ENCODE measurements at places on chromosomes 16 and 17. TPM values are rescaled to one million over a fixed set of nuclear protein-coding genes. Genes with fewer than 3 reads are reported as not detected.

Gene ZNF319
- 7.5 TPM for total RNA-seq

Gene SMTNL2
- total RNA-seq = 8.2 TPM

Gene CD68
- 22.7 TPM for total RNA-seq

Gene TMC5
- total RNA-seq = not detected

Gene SLC5A11
- total RNA-seq = not detected

Gene CRYBA1
- total RNA-seq = not detected

Gene RHBDL1
- total RNA-seq = 4.4 TPM

Gene KLHL36
- 36.0 TPM for total RNA-seq

Gene SERPINF2
- 1.9 TPM for total RNA-seq

Gene RPL27
- total RNA-seq = 2,562 TPM

Gene CD300LB
- not detected for total RNA-seq

Gene UMOD
- total RNA-seq = not detected

Gene SLC5A10
- not detected for total RNA-seq

Gene CTRL
- not detected for total RNA-seq

Gene TPSG1
- not detected for total RNA-seq

Gene SMIM22
- total RNA-seq = not detected

Gene CRHR1
- total RNA-seq = not detected

Gene SLC6A2
- not detected for total RNA-seq

Gene C16orf89
- total RNA-seq = 0.82 TPM

Gene ST6GALNAC2
- total RNA-seq = 2.4 TPM

Gene OSGIN1
- total RNA-seq = 3.1 TPM

Gene P2RX5
- total RNA-seq = 0.58 TPM

Gene ACSM5
- total RNA-seq = not detected

Gene CA7
- total RNA-seq = not detected

Gene RPL23
- total RNA-seq = 2,508 TPM

Gene SCGB1C2
- total RNA-seq = not detected

Gene SOST
- total RNA-seq = not detected

Gene MT1A
- 7.5 TPM for total RNA-seq

Gene CLDN7
- total RNA-seq = 0.17 TPM

Gene HOXB1
- total RNA-seq = not detected

Gene SMIM36
- not detected for total RNA-seq

Gene EVPL
- total RNA-seq = not detected

Gene CCL2
- 15.1 TPM for total RNA-seq

Gene ABCA3
- 0.60 TPM for total RNA-seq

Gene CD300H
- total RNA-seq = not detected

Gene CCL1
- total RNA-seq = not detected

Gene CLTC
- total RNA-seq = 206 TPM

Gene FZD2
- 22.8 TPM for total RNA-seq

Gene TP53TG3
- not detected for total RNA-seq

Gene TRAF4
- total RNA-seq = 27.9 TPM

Gene BCL6B
- 0.35 TPM for total RNA-seq

Gene PRRT2
- total RNA-seq = 0.82 TPM

Gene NUDT7
- total RNA-seq = 3.1 TPM

Gene FBXW10B
- total RNA-seq = not detected

Gene ASB16
- total RNA-seq = not detected

Data from pericardium fibroblast (primary cell).